ENCODE measurements at places on chromosomes 5 and 9.
A peak's percentile ranks its signal among the peaks of the same experiment; 100 is the strongest.

GRCh38 chr5:131264451-131265099, 722 bp downstream of the CDC42SE2 start:
- DNase-seq, result peak; percentile 22

DNA sequence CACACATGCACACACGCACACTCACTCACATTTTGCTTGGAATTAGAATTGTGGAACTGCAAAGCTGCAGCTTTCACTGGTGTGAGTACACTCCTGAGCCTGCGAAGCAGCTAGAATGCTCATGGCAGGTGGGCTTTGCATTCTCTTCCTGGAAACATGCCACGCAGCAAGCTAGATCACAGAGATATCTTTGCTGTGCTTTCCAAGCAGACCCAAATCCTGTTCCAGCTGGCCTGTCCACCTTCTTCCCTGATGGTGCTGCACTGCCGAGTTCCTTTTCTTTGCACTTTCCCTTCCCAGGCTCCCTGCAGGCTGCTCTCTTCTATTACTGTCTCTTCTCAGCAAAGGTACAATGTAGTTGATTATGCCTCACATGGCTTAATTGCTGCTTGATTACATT, 92.7 kb upstream of the CKMT2 start:
- no peak for DNase-seq

- DNase-seq, result no peak
Measured at GRCh38 chr5:122668552-122668951, 106.3 kb upstream of the SNX2 start.

DNA sequence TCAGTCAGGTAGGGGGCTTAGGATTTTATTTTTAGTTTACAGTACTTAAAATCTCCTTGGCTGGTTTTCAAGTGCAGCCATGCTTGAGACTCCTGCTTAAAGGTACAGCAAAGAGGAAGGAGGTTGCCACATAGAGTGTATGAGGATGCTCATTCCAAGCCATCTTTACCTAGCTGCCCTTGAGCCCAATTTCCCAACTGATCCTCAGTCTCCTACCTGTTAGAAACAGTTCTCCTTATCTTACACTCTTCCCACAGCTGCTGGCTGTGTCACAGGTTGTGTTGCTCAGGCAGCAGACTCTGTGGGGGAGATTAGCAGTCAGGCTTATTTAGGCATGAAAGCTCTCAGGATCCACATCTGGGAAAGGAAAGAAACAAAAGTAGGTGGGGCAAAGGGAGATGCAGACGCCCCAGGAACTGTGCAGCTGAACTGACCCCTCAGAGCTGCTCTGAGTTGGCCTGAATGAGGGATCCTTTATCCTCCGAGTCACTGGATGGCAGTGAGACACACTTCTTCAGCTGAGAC, 95.1 kb downstream of the NMUR2 start:
- DNase-seq, result no peak

DNA sequence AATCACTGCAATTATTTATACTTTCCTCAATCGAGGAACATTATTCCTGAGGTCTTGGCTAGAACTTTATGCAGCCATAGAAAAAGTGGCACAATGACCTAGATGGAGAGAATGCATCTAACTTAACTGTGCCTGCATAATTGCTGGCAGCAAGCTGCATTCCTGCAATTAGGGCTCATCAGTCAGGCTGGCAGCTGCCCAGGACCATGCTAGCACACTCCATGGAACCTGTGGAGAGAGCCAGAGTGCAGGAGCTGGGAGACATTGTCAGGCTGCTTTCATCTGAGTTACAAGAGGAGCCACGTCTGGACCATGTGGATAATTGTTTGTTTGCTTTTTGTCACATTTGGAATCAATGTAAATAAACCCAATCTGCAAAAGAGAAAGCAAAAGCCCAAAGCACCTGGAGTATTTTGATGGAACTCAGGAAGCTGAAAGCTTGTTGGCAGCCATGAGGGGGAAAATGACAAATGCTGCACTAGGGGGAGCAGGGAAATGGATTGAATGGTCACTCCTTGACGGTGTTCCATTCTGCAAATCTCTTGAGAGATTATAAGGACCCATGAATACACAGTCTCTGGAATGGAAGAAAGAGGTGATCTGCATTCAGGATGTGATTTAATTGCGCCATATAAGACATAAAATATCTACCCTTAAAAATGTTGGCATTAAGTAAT, 839.9 kb downstream of the MAT2B start:
- peak; percentile 67 for DNase-seq

DNA sequence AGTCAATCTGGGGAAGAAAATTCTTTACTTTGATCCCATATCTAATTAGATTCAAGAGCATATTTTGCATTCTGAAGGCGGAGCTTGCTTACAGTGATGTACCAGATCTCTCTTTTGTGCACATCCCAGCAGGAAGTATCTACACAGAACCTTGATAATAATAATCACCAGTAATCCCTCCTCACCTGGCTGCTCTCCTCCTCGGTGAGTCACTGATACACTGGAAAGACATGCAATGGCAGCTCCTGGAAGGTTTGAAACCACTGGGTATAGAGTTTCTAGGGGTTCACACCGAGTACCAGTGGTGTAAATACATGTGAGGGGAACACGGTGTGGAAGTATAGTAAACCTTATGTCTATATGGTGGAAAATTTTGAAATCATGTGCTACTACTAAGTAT, 205.5 kb upstream of the TARS1 start:
- no peak for DNase-seq

DNA sequence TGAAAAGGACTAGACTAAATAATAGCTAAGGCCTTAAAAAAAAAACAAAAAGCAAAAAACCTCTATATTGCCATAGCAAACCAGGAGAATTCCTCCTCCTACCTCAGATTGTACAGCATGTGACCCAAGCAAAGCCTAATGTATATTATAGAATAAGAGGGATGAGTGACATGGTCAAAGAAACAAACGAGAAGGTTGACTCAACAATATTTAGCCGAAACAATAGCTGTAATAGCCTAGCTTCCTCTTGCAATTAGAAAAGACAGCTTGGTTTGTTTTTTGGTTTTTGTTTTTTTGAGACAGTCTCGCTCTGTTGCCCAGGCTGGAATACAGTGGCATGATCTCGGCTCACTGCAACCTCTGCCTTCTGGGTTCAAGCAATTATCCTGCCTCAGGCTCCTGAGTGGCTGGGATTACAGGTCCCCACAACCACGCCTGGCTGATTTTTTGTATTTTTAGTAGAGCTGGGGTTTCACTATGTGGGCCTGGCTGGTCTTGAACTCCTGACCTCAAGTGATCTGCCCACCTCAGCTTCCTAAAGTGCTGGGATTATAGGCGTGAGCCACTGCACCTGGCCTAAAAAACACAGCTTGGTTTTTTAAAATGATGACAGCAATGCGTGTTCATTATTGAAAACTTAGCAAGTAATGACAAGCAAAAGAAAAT, 5.6 kb downstream of the NLN start:
- DNase-seq, result no peak

GRCh38 chr5:94433397-94434163, 184.8 kb downstream of the KIAA0825 start:
- DNase-seq, result peak; percentile 51

- DNase-seq, result no peak
Measured at GRCh38 chr5:135723491-135723890, 111.0 kb upstream of the SLC25A48 start.

- no peak for DNase-seq
Measured at GRCh38 chr5:102547141-102548035, 48.6 kb upstream of the SLCO6A1 start.

- DNase-seq, result no peak
Measured at GRCh38 chr9:91924090-91924489, 25.9 kb downstream of the ROR2 start.

DNA sequence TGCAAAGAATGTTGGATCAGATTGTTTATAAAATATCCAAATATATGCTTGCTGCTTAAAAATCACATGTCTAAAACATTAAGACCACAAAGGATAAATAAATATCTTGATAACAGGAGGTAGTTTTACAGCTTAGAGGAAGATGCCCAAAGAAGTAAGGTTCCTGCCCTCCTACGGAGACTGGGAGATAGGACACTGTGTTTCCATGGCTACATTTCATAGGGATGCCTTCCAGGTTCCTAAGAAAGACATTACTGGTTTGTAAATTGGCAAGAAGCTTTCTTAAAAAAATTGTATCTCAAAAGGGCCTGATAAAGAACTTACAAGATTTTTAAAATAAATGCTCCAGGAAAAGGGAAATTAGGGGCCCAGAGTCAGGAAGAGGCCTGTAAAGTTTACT, 437.2 kb downstream of the HINT1 start:
- no peak for DNase-seq

GRCh38 chr5:150674341-150674821, 13.3 kb downstream of the MYOZ3 start:
- no peak for DNase-seq

- no peak for DNase-seq
Measured at GRCh38 chr9:34089311-34089710, 37.2 kb downstream of the DCAF12 start.

GRCh38 chr9:127224883-127225739, 39.5 kb upstream of the GARNL3 start:
- peak; percentile 90 for DNase-seq

- DNase-seq, result no peak
Measured at GRCh38 chr9:97934321-97935115, 3.5 kb downstream of the HEMGN start.

DNA sequence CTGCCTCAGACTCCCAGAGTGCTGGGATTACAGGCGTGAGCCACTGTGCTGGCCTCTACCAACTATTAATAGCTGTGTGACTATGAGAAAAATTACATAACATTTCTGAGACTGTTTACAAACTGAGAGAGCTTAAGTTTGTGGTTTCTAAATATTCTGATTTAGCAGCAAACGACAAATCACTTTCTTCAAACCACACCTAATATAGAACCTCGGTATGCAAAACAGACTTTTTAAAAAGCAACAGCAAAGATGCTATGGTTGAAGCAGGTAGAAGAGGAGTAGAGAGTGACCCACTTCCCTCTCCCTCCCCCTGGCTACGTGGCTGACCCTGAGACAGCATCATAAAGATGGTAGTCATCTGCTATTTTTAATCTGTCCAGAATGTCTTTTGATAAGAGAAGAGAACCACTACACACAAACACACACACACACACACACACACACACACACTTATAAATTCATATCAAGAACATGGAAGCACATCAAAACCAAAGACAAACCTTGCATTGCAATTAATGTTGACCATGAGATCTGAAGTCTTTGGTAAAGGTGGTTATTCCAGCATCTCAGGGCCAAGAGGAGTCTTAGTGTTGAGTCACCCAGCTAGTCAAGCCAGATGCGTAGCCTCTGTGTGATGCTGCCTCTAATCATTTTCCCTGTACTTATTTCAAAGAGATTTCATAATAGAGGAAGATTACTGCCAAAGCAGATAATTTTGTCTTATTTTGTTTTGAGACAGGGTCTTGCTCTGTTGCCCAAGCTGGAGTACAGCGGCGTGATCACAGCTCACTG, 58.1 kb upstream of the TMEM215 start:
- no peak for DNase-seq

- peak; percentile 59 for DNase-seq
Measured at GRCh38 chr5:113190347-113190746, 213.7 kb downstream of the DCP2 start.

- DNase-seq, result no peak
Measured at GRCh38 chr5:10505517-10506095, 58.3 kb upstream of the ANKRD33B start.

GRCh38 chr9:87276327-87276841, 221.3 kb upstream of the DAPK1 start:
- peak; percentile 95 for DNase-seq

DNA sequence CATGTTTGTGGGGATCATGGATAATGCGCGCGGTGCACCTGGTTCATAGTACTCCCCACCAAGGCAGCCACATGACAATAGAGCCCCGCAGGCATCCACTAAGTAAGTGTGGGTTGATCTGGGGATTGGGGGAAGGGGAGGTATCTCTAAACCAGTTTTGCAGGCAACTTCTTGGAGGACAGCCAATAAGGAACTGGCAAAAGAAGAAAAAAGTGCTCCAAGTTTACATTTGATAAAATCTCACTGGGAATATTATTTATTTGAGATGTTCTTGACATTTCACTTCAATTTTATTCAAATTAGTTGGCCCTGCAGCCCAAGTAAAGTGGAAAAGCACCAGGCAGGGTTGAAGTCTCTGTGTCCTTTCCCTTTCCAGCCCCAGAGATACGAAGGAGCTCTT, 8.5 kb downstream of the FBP1 start:
- DNase-seq, result no peak

DNA sequence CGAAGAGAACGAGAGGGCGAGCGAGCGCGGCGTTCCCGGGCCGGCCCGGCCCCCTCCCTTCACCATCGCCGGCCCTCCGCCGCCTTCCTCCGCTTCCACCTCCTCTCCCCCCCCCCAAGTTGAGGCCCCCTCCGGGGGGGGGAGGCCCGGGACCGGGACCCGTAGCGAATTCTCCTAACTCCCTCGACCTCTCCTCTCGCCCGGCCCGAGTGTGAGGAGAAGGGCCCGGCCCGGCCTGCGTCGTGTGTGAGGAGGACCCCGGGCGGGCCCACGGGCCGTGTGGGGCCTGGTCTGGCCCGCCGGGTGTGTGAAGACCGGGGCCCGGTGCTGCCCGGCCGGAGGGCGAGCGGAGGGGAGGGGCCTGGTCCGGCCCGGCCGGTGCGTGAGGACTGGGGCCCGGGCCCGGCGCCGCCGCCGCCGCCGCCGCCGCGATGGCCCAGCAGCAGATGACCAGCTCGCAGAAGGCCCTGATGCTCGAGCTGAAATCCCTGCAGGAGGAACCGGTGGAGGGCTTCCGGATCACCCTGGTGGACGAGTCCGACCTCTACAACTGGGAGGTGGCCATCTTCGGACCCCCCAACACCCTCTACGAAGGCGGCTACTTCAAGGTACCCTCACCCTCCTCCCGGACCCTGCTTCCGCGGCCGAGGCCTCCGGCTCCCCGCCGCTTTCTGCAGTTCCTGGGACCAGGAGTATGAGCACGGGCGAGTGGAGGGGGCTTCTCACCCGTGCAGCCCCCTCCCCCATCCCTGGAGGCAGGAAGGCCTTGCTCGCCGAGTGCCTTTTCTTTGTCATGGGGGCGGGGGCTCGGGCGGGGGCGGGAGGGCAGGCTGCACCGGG, 587 bp downstream of the UBE2R2 start:
- peak; percentile 78 for DNase-seq

- DNase-seq, result peak; percentile 50
Measured at GRCh38 chr5:149254506-149254905, 17.2 kb upstream of the AFAP1L1 start.

GRCh38 chr5:81393783-81394718, at the start of gene ACOT12:
Gene ACOT12 (minus strand): TSS chr5:81394134. CDS start chr5:81394114, 20 bp downstream.
- DNase-seq, result peak; percentile 23

- DNase-seq, result no peak
Measured at GRCh38 chr5:159273923-159274322, 10.8 kb downstream of the UBLCP1 start.

- peak; percentile 35 for DNase-seq
Measured at GRCh38 chr9:89218040-89218928, 39.7 kb upstream of the SHC3 start.

DNA sequence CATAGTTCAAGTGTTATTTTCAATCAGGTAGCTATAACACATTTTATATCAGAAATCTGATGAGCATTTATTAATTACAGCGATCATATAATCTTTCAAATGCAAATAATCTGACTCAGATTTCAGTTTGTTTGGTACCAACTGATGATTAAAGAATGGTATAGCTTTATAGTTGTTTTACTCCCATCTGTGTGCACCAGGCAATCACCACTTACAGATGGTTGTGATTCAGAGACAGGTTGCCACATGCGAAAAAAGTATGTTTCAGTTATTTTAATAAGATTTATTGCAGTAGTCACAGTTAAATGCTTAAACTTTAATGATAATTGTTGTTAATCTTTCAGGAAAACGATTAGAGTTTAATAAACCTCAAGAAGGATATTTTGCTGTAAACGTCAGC, 155.1 kb upstream of the ARRDC3 start:
- DNase-seq, result no peak

- DNase-seq, result no peak
Measured at GRCh38 chr5:142798099-142798770, 28.1 kb downstream of the ARHGAP26 start.

GRCh38 chr9:112501287-112501686, 14.7 kb downstream of the KIAA1958 start:
- no peak for DNase-seq

Measured in fibroblast of skin of right biceps (primary cell).